ENCODE measurements at places on chromosomes 3 and 15.

DNA sequence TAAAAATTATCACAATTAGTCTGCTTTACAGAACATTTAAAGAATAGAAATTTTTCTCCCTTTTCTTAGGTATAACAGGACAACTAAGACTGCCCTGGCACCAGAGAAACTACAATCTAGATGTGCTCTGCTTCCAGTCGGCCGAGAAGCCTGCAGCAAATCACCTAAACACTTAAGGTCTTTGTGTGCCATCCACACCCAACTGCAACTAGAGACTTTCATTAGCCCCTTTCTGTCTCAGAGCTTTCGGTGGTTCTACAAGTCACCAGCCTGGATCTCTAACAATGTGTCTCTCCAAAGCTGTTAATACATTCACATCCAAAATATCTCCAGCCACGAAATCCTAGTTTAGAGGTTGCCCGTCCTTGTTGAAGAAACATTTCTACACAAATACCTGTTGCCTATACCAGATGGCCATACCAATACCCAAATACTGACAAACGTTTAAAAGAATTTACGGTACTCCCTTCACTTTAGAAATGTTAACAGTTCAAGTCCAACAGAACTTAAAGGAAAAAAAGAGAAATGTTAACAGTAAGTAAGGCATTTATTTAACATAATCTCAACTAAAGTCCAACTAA is 6.7 kb downstream of the PRC1 start:
- no peak for DNase-seq

- no peak for DNase-seq
These were observed 70.9 kb upstream of the KCNH8 start for GRCh38 chr3:19077388-19077787.

DNA sequence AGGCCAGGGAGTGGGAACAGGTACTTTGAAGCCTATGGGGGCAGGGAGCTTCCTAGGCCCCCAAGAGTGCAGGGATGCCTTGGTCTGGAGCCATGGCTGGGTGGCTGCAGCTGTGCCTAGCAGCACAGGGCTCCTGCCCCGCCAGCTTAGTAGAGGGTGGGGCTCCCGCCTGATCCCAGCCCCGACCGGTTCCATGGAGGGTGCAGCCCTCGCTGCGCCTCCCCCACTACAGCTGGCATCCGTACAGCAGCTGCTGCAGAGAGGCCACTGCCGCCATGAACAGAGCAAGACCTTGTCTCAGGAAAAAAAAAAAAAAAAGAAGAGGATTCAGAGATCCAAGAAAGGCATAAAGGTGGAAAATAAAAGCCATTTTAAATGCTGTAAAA is 277.2 kb downstream of the UBE2E2 start:
- DNase-seq = no peak

DNA sequence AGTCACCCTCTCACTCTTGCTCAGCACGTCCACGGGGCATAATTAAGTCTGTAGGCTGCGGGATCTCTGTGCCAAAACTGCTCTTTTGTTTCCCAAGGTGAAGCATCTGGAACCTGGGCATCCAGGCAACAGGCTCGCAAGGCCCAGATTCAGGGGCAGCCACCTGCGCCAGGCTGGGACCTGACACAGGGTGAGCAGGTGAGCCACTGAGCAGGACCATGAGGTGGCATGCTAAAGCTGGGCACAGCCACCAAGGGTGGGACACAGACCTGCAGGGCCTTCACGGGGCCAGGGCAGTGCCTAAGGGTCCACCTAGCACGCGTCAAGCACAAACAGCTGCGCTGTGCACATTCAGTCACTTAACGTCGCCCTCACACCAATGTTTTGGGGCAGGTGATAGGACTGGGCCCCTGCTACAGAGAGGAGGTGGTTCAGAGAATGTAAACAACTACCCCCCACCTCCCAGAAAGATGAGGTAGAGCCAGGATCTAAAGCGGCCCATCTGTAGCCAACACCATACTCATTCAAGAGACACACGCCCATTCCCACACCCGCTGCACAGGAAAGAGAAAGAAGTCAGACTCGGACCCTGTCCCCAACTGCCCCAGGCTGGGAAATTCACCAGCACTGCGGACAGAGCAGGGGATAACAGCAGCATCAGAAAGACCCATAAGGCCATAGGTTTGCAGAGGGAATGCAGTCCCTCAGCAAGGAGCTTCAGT is 16.3 kb downstream of the XXYLT1 start:
- DNase-seq = no peak

DNA sequence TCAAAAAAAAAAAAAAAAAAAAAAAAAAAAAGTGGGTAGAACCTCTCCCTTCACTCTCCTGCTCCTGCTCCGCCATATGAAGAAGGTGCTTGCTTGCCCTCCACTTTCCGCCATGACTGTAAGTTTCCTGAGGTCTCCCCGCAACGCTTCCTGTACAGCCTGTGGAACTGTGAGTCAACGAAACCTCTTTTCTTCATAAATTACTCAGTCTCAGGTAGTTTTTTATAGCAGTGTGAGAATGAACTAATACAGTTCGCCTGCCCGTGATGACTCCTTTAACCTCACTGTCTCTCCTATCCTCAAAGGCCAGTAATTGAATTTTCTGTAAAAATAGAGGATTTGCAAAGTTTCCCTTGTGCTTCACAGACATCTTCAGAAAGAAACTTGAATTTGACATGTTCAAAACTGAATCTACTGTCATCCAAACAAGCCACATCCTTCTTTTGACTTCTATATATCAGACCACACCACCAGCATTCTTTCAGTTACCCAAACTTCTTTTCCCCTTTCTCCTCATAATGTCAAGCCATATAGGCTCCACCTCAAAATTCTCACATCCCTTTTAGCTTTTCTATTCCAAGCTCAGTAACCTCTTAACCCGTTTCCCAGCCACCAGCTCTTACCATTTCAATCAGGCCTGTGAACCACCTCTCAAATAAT is 44.3 kb downstream of the P2RY1 start:
- DNase-seq = no peak

All from activated CD4-positive, alpha-beta T cell treated with anti-CD3 and anti-CD28 coated beads for 24 hours (primary cell).